ENCODE measurements at places on chromosomes 12 and 14.
A peak's percentile ranks its signal among the peaks of the same experiment; 100 is the strongest.

- no peak for DNase-seq
Measured at GRCh38 chr14:106129274-106129673, 602.9 kb downstream of the TMEM121 start.

- no peak for DNase-seq
Measured at GRCh38 chr14:102255401-102256190, 49.4 kb downstream of the MOK start.

DNA sequence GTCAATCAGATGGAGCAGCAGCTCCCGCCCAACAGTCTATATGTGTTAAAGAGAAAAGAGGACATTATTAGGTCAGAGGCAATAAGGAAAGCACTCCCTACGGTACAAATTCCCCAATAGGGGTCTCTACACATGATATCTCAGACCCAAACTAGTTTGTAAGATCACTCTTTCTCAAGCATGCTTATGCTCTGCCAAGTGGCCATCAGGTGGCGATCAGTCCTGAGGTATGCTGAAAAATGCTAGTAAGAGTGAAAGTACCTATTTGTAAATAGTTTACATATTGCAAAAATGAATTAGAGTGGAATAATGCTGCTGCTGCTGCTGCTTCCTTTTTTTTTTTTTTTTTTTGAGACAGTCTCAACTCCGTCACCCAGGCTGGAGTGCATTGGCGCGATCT lies 61.0 kb downstream of the CPM start:
- peak; percentile 4 for DNase-seq

DNA sequence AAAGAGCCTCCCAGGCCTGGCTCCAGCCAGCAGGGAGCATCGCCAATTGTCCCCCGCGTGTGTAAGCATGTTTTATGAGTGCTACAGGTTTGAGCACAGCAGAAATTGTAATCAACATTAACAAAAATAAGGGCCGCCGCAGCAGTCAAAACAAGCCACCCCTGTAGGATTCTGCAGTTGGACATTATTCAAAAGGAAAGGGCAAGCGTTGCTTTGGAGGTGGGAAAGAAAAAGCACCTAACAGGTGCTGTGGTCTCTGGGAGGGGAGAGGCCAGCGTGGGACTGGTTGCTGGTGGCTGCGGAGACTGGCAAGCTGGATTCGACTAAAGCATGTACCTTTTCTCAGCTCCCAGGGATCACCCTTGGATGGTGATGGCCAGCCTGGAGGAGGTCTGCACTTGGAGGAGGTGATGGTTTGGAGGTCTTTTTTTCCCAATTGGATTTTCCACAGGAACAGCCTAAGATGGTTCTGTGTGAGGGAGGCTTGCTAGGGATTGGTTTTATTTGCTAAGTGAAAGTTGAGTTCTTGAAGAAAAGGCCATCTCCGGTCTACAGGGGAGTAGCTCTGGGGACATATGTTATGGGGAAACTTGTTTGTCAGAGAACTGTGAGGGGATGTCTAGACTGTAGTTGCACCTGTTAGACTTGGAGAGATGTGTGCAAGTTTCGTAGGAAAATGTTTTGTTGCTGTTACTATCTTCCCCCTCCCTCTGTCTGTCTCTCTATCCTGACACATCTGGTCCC lies 2.0 kb downstream of the DYRK2 start:
- DNase-seq: no peak

DNA sequence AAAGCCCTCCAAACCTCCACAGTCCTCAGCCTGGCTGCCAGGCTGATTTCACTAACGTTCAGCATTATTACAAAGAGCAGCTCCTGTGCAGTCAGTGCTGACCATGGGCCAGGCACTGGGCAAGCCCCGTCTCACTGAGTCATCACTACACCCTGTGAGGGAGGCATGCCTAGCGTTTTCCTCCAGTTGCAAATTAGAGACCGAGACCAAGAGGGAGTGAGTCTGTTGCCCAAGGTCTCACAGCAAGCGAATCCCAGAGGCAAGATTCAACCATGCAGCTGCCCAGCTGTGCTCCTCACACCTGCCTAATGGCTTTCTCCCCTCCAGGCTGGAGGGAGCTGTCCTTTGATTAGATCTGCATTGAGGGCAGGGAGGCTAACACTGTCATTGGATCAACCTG lies 229.3 kb upstream of the LHX5 start:
- no peak for DNase-seq

GRCh38 chr12:86137936-86138335 lies 118.3 kb downstream of the MGAT4C start:
- DNase-seq: no peak

DNA sequence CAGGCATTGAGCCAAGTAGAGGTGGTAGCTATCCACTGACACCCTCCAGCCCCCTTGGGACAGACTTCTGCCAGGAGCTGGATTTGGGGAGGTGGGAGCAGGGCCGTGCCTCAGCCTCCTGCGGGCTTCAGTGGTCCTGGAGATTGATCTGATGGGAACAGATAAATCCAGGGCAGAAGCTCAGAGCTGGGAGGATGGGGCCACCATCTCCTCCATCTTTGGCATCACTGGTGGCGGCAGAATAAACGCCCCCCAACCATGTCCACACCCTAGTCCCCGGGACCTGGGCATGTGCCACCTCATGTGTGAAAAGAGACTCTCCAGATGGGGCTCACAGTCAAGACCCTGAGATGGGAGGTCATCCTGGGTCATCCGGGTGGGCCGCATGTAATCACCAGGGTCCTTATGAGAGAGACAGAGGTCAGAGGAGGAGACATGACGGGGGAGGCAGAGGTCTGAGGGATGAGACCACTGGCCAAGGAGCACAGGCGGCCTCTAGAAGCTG lies 209.6 kb upstream of the RTL1 start:
- DNase-seq: no peak

DNA sequence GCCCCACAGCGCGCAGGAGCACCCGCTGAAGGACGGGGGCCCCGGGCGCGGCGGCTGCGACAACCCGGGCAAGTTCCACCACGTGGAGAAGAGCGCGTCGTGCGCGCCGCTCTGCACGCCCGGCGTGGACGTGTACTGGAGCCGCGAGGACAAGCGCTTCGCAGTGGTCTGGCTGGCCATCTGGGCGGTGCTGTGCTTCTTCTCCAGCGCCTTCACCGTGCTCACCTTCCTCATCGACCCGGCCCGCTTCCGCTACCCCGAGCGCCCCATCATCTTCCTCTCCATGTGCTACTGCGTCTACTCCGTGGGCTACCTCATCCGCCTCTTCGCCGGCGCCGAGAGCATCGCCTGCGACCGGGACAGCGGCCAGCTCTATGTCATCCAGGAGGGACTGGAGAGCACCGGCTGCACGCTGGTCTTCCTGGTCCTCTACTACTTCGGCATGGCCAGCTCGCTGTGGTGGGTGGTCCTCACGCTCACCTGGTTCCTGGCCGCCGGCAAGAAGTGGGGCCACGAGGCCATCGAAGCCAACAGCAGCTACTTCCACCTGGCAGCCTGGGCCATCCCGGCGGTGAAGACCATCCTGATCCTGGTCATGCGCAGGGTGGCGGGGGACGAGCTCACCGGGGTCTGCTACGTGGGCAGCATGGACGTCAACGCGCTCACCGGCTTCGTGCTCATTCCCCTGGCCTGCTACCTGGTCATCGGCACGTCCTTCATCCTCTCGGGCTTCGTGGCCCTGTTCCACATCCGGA lies 1.4 kb downstream of the FZD10 start:
- DNase-seq: no peak

DNA sequence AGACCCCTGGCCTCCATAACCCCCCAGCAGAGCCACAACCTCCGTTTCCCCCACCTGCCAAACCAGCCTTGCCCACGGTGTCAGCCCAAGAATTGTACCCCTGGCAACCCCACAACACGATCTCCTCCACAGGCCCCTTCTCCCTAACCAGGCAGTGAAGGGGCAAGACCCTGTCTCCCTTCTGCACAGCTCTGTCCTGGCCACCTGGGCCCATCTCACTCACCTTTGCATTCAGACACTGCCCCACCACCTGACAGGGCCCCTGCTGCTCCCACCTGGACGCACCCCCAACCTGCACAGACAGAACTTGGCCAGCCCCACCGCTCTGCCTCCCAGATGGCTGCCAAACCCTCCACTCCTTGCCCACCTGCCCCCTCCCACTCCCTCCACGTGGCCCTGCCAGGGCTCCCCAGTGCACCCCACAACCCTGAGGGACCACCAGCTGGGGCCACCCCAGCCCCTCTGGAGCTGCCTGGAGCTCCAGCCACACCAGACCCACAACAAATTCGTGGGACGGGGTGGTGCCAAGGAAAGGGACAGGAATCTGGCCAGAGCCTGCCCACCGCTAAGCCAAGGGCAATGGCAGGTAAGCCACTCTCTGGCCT lies 11.8 kb downstream of the AHNAK2 start:
- DNase-seq: no peak

GRCh38 chr12:124479680-124480468 lies 87.5 kb downstream of the NCOR2 start:
- no peak for DNase-seq

GRCh38 chr12:132407451-132407961 lies 78.1 kb upstream of the GALNT9 start:
- no peak for DNase-seq

DNA sequence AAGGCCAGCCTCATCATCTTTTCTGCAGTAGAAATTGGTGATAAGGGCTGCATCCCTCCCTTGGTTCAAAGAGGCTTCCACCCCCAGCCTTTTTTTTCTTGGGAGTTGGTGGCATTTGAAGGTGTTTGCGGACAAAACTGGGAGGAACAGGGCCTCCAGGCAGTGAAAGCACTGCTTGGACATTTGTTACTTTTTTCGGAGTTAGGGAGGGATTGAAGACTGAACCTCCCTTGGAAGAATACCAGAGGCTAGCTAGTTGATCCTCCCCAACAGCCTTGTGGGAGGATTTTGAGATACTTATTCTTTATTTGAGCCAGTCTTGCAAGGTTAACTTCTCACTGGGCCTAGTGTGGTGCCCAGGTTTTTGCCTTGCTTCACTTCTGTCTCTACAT lies 3.2 kb downstream of the PABPN1 start:
- DNase-seq: no peak

- no peak for DNase-seq
Measured at GRCh38 chr12:107415071-107415470, 270.5 kb upstream of the PWP1 start.

- no peak for DNase-seq
Measured at GRCh38 chr14:71588028-71588427, 344.2 kb upstream of the RGS6 start.

DNA sequence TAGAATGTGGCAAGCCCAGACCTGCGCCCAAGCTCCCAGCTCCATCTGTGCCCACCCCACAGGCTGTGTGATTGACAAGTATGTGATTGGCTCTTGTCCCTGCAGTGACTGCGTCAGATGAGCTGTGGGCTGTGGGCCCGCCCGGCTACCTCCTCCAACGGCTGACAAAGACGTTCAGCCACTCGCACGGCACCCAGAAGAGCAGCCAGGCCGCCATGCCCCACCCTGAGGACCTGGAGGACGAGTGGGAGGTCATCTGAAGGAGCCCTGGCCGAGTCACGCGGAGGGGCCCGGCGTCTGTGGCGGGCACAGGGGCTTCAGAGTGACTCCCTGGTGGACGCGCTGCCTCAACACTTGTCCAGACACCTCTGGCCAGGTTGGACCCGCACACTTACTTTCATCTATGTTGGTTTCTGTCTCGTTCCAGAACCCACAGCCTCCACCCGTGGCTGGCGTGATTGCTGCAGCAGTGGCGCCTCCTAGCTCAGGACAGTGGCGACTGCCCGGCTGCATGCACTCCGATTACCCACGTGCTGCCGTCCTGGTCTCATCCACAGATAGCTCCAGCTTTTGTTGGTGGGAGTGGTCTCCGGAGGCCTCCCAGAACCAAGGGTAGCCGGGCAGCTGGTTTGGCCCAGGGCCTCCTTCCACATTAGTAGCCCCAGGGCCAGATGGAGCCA lies 11.4 kb downstream of the ANKRD9 start:
- DNase-seq: no peak

GRCh38 chr14:53384073-53384472 lies 230.9 kb upstream of the DDHD1 start:
- DNase-seq: no peak

- no peak for DNase-seq
Measured at GRCh38 chr12:22682663-22683062, 57.7 kb downstream of the ETNK1 start.

DNA sequence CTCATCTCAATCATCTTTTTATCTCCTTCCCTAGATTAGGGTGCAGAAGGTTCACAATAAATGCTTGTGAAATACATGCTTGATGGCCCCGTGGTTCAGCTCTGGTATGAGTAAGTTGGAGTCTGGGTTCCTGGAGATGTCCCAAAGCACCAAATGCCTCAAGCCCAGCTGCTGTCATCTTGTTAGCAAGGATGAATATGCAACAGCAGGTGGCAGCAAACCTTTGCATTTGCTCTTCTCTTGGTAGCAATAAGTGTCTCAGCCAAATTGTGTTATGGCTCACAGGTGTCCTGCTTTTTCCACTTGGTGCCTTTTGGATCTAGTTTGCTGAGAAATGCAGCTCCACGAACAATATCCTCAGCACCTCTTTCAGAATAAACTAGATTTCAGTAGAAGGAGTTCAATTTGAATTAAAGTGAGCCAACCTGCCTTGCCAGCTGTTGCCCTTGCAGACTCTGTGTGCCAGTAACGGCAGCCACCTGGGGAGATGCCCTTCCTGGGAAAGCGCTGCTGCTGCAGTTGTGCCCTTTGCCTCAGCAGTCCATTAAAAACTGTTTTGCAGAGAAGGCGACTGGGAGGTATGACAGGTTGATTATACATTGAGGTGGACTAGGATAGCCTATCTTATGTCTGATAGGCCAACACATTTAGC lies 417.3 kb downstream of the SNAPC1 start:
- no peak for DNase-seq

- DNase-seq: no peak
Measured at GRCh38 chr14:60970146-60970545, 10.7 kb downstream of the TRMT5 start.

DNA sequence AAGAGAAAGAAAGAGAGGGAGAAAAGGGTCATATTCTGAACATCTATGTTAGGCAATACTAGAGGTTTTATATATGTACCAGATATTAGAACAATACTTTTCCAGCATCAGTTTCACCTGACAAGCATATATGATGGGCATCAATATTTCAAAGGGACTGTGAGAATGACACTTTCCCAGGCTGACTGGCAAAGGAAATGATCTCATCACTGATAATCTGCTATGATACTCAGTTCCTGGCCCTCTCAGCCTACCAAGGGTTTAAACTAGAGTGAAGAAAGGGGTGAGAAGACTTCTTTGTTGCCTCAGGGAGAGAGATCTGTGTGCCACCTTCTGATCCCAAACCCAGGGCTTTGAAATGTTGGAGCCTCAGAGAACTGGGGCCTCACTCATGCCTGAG lies 183.5 kb downstream of the TTC8 start:
- no peak for DNase-seq

- DNase-seq: peak; percentile 44
Measured at GRCh38 chr14:100159094-100159864, at the start of gene DEGS2. TSS of gene DEGS2 (minus strand) at chr14:100159645. CDS start at chr14:100159587, 58 bp downstream.

GRCh38 chr14:104512771-104513640 lies 66.6 kb upstream of the C14orf180 start:
- DNase-seq: no peak

- DNase-seq: no peak
Measured at GRCh38 chr12:82708061-82708879, 21.6 kb downstream of the TMTC2 start.

- no peak for DNase-seq
Measured at GRCh38 chr12:131367983-131368667, 342.8 kb upstream of the SFSWAP start.
